Large intestine (tissue), 12 donors: ENCODE measurements at places on chromosomes 7 and 10. TPM values are rescaled to one million over a fixed set of nuclear protein-coding genes. Genes with fewer than 3 reads are reported as not detected.

The TMEM130 gene
- 4.4 TPM for polyA plus RNA-seq

The SFMBT2 gene
- polyA plus RNA-seq, result 3.5 TPM

The CYP3A4 gene
- polyA plus RNA-seq, result 14.3 TPM

The KEL gene
- polyA plus RNA-seq, result 181 TPM

The IL6 gene
- 2.1 TPM for polyA plus RNA-seq

DNA sequence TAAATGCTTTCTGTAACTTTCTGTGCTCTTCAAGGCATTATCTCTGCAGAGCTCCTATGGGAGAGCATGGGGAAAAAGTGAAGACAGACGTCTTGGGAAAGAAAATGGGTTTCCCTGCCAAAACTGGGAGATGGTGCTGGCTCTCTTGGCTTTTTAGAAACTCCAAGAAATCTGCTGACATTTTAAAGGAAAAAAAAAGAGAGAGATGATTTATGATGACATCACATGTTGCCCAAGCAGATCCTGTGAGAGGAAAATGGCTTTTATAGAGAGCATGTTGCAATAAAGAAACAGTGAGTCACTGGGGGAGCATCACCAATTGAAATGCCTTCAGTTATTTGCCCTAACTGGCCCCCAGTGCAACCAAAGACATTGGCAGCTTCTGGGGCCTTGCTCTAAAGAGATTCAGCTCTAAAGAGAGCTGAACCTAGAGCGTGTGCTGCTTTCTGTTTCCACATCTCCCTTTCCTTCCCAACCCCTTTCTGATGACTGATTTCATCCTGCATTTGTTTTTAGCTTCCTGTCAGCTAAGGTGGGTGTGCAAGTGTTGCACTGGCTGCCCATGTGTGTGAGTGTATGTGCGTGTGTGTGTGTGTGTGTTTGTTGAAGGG is 37.7 kb downstream of the LRMDA start:
- H3K27ac ChIP-seq, result peak overlapping the region; percentile 48
- peak; percentile 72 for DNase-seq
- H3K4me3 ChIP-seq, result no peak overlapping the region
- peaks cover 17% of the 10 kb centered on the region for H3K4me1 ChIP-seq
- no peaks in the 10 kb centered on the region for H3K36me3 ChIP-seq
- H3K27me3 ChIP-seq, result no peaks in the 10 kb centered on the region

DNA sequence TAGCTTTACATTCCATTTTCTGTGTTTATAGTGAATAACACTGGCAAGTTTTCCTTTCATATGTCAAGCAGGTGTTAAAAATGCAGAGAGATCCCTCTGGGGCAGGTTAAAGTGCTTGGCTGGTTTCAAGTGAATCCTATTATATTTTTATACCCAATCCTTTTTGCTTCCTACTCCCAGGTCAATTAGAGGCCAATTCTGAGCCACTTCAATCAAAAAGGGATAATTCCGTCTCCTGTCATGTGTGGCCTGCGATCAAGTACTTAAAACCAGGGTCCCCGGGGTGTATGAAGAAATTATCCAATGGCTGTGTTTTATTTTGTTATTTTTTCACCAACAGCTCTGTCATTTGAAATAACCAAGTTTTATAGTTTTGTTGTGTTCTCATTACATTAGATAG is 313.2 kb downstream of the PRPF18 start:
- no peak overlapping the region for H3K4me3 ChIP-seq
- no peak overlapping the region for H3K27ac ChIP-seq
- DNase-seq, result no peak
- no peaks in the 10 kb centered on the region for H3K36me3 ChIP-seq
- H3K27me3 ChIP-seq, result no peaks in the 10 kb centered on the region

GRCh38 chr7:149477494-149478443 is 16.9 kb upstream of the ZNF777 start:
- H3K4me3 ChIP-seq, result no peak overlapping the region
- H3K27ac ChIP-seq, result no peak overlapping the region
- H3K4me1 ChIP-seq, result no peaks in the 10 kb centered on the region
- peaks cover 52% of the 10 kb centered on the region for H3K36me3 ChIP-seq
- DNase-seq, result no peak

- DNase-seq, result no peak
- no peaks in the 10 kb centered on the region for H3K4me1 ChIP-seq
- no peaks in the 10 kb centered on the region for H3K36me3 ChIP-seq
These were observed 192.2 kb upstream of the HPS1 start for GRCh38 chr10:98638920-98639319.

DNA sequence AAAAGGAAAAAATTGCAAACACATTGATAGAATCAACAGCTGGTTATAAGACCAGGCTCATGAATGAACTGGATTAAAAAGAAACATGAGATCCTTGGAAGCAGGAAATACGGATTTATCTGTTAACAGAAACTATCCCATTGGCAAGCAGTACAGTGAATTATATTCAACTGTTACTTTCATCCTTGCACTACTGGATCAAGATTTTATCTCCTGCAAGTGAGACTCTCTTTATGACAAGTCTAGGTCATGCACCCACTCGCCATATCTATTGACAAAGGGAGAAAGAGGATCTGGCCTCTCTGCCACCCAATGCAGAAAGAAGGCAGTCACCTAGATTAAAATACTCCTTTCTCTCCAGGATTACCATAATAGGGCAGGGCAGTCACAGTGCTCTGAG is 41.4 kb downstream of the CSTF2T start:
- no peaks in the 10 kb centered on the region for H3K36me3 ChIP-seq
- no peaks in the 10 kb centered on the region for H3K27me3 ChIP-seq
- DNase-seq, result no peak
- no peak overlapping the region for H3K4me3 ChIP-seq
- H3K27ac ChIP-seq, result no peak overlapping the region

- no peak for DNase-seq
- H3K4me1 ChIP-seq, result no peaks in the 10 kb centered on the region
- H3K36me3 ChIP-seq, result no peaks in the 10 kb centered on the region
- no peak overlapping the region for H3K27ac ChIP-seq
- no peak overlapping the region for H3K4me3 ChIP-seq
These were observed 126.2 kb downstream of the MDFIC start for GRCh38 chr7:115047958-115048720.

DNA sequence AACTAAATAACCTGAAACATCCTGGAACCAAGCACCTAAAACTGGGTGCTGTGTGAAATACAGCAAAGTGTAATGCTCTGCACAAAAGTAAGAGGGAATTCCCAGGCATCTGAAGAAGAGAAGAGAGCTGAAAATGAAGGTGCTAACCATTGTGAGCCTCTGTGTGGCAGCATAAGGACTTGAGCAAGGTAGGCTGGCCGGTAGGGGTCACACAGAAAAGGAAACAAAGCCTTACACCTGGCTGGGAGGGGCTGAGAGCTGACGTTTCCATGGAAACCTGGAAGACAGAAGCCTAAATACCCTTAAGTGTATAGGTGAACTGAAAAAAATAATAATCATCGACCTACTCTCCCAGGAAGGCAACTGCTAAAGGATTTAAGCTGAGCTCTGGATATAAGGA is 48.6 kb downstream of the CUL1 start:
- H3K36me3 ChIP-seq, result peaks cover 7% of the 10 kb centered on the region
- peak; percentile 14 for DNase-seq
- no peaks in the 10 kb centered on the region for H3K27me3 ChIP-seq
- H3K4me1 ChIP-seq, result no peaks in the 10 kb centered on the region

GRCh38 chr7:45973725-45974532 is 52.9 kb upstream of the IGFBP3 start:
- H3K4me3 ChIP-seq, result no peak overlapping the region
- H3K4me1 ChIP-seq, result peaks cover 11% of the 10 kb centered on the region
- DNase-seq, result no peak
- no peaks in the 10 kb centered on the region for H3K36me3 ChIP-seq

DNA sequence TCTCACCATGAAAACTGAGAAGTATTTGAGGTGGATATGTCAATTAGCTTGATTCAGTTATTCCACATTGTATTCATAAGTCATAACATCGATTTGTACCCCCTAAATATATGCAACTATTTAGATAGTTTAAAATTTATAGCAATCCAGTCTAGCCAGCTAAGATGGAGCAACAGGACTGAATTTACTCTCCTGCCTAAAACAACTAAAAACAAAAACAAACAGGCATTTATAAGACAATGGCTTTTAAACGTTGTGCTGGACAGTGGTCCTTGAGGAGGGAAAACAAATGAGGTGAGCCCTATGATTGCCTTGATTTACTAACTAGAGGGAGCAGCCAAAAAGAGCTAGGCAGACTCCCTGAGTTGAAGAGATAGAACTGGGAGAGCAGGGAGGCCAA is 814 bp upstream of the GPAM start:
- H3K27me3 ChIP-seq, result no peaks in the 10 kb centered on the region
- H3K36me3 ChIP-seq, result no peaks in the 10 kb centered on the region
- peak overlapping the region; percentile 96 for H3K4me3 ChIP-seq
- peak; percentile 31 for DNase-seq

DNA sequence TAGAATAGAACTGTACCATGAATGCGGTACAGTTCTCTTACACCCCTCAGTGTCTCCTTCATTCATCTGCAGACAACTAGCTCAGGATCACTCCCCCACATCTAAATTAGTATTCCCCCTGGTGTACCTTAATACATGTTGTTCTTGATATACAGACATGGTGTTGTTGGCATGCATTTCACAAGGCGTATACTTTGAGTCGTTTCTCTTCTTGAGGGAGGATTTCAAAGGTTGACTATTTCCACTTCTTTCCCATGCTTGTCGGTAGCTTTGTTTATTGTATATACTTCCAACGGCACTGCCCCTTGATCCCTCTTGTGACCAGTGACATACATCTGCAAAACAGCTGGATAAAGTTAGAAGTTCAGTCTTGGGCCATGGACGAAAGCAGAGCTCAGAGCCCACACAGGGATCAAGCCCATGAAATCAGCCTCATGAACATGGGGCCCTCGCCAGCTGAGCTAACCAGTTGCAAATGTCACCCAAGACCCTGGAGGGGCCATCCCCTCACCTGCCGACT is 8.6 kb downstream of the CPA4 start:
- no peak overlapping the region for H3K4me3 ChIP-seq
- no peaks in the 10 kb centered on the region for H3K36me3 ChIP-seq
- H3K27ac ChIP-seq, result no peak overlapping the region
- H3K4me1 ChIP-seq, result no peaks in the 10 kb centered on the region
- no peaks in the 10 kb centered on the region for H3K27me3 ChIP-seq

DNA sequence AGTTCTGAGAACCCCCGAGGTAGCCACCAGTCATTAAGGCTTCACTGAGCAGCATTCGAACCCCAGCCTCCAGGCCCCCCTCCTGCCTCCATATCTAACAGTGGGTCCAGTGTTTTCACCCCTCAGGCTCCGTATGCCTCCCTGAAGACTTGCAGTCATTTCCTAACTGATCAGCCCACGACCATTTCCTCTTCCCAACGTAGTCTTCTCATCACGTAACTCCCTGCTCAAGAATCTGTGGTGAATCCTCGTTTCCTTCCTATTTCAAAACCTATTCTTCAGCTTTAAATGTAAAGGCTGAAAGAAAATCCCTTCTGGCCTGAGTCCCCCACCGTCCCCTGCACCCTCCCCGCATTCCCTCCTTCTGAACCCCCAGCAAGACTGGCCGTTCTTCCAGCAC is 21.1 kb downstream of the FRMD4A start:
- H3K4me3 ChIP-seq, result no peak overlapping the region
- H3K4me1 ChIP-seq, result no peaks in the 10 kb centered on the region
- H3K27me3 ChIP-seq, result no peaks in the 10 kb centered on the region
- no peak overlapping the region for H3K27ac ChIP-seq
- no peak for DNase-seq
- H3K36me3 ChIP-seq, result no peaks in the 10 kb centered on the region

DNA sequence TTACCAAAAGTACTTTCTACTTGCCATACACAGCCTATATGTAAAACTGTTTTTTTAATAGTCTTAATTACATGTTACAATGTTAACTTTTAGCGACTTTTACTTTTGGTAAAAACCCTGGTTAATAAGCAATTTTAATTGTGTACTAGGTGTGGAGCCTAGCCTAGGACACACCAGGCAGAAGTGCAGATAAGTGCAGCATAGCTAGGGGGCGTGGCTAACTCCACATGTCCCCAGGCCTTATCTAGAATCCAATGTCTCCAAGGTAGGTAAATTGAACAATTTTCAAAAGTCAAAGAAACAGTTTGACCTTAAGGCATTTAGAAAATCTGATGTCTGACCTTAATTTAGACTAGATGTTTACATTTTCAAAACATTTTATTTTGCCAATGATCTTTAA is 858.7 kb downstream of the CCSER2 start:
- peak; percentile 17 for DNase-seq
- no peaks in the 10 kb centered on the region for H3K27me3 ChIP-seq
- no peak overlapping the region for H3K4me3 ChIP-seq
- no peaks in the 10 kb centered on the region for H3K4me1 ChIP-seq
- no peaks in the 10 kb centered on the region for H3K36me3 ChIP-seq
- H3K27ac ChIP-seq, result no peak overlapping the region

DNA sequence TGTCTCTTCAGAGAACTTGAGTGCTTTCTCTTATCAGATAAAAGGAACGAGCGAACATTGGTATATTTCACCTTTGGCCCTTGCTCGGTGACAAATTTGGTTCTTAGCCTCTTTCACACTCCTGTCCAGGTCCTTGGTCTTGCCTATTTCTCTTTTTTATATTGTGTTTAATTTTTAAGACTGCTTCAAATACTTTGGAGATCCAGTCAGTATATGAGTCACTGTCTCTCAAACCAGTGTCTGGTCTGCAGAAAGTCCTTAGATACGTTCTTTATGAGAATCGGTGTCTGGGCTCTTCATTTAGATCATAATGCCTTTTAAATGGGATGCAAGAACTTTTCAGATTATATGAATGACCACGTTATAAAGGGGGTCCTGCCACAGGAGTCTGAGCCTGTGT is 55.0 kb downstream of the PIK3AP1 start:
- H3K36me3 ChIP-seq, result no peaks in the 10 kb centered on the region
- DNase-seq, result no peak
- H3K27me3 ChIP-seq, result no peaks in the 10 kb centered on the region
- H3K4me1 ChIP-seq, result peaks cover 8% of the 10 kb centered on the region
- no peak overlapping the region for H3K4me3 ChIP-seq

DNA sequence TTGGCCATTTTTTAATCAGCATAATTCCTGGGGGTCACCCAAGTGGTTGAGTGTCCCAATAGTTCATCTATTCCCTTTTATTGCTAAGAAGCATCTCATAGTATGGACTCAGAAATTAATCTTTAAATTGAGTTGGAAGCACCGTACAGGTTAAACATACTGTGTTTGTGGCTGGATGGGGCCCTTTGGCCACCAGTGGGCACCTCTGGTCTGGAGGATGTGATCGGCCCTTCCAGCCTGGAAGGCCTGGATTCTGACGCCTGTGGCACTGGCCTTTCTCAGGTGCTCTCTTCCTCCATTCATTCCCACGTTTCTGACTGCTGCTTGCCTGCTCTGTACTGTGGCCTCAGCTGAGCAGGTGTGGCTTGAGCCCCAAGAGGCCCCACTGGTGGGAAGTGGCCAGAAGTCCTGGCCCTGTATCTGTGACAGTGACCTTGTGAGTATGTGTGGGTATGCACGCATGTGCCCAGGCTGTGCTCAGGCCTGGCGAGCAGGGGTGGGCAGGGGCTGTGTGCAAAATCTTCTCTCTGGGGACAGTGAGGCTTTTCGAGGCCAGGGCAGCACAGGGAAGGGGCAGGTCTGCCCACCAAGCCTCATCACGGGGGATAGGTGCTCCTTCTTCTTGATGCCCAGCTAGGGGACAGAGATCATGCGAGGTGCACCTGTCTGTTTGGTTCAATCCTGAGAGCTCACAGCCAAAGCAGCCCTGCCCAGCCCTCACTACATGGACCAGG is 30.1 kb downstream of the LDB3 start:
- no peaks in the 10 kb centered on the region for H3K36me3 ChIP-seq
- no peak overlapping the region for H3K4me3 ChIP-seq
- no peak overlapping the region for H3K27ac ChIP-seq
